ENCODE measurements at places on chromosomes 16 and 17.

DNA sequence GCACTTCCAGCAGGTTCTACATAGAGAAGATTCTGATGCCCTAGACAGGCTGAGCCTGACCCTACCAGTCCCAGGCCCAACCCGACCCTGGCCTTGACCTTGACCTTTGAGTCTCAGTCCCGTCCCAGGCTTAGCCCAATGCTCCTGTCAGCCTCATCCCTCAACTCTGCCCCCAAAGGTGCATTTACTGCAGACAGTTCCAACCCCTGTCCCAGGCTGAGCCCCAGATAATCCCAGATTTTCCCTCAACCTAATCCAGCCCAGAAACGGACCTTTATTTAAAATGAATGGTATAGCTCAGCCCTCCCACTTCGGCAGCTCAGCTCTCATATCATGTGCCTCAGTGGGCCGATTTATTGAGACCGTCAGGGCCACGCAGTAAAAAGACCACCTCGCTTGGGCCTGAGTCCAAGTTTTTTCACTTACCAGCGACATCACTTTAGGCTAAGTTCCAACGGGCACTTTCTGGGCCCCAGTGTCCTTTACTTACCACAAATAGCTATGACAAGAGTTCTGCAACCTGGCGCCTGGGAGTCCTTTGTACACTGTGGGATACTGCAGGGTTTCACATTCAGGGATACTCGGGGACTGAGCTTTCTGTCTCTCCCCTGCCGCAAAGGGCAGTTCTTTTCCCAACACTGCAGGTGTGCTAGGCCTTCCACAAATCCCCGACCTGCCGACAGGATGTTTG, 89.5 kb downstream of the WSCD1 start:
- no peak for DNase-seq

DNA sequence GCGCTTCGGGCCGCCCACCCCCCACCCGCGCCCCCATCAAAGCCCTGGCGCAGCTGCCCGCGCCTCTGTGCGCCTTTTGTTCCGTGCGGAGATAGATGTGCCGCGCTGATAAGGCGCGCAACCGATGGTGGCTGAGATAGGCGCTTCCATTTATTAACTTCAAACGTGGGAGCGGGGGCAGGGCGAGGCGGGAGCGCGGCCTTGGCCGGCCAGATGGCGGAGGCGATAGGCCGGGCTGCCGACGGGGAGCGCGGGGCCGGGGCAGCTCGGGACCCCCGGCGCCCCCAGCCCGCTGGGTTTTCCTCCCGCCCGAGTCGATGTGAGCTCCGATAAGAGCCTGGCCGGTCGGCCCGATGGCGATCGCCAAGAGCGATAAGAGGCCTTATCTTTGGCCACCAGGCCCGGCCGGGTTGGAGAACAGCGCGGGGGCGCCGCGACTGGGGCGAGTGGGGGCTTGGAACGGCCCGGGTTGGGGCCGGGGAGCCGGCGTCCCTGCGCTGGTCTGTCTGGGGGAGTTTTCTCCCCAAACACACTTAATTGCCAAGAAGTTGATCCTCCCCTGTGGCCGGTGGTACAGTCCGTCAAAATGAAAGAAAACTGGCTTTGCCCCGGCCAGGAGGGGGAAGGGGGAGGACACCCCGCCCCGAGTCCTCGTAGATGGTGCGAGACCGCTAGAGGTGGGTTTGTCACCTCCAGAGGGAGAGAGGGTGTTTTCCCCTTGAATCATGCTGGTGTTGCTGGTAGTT, 2.7 kb downstream of the ZFPM1 start:
- peak; percentile 95 for DNase-seq

DNA sequence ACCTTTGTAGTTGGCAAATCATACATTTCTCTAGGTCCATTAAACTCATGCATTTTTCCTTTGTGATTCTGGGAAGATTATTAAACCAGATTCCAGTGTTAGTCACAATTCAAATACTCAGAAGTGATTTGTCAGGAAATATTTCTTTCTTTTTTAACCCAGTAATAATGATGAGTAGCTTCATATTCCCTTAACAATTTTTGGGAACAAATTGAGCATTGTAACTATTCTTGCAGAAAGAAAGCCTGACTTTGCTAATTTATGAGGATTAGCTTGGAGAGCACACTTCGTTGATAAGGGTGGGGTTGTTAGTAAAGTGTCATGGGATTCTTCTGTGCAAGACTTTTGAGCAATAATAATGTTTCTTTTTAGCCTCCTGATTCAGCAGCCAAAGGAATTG, 18.7 kb upstream of the KRT24 start:
- DNase-seq = no peak

- no peak for DNase-seq
Observed at GRCh38 chr16:4260360-4260759, 12.5 kb downstream of the TFAP4 start.

DNA sequence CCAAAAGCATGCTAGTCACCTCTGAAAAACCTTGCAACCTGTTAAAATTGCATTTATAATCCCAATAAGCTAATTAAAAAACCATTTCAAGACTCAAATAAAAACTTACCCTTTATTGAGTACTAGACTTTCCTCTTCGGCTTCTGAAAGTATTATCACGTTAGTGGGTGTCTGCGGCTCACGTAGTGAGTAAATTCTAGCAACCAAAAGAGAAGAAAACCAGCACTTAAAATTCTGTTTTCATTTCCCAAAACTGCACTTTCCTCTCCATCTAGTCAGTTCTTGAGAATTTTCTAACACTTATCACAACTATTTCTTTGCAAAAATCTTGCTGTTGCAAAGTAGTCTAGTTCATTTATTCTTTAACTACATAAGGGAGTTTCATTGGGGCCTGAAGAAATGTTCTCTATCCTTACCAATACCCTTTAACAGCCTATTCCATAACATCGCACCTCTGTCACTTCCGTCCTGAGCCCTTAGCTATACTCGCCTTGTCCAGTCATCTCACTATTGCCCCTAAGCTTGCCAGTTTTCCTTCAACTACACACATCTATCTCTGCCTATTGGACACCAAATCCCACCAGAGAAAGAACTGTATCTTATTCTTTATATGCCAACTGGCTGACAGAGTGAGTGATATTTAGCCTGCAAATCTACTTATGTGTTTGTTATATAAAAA, 8.7 kb downstream of the NUP88 start:
- DNase-seq = no peak

GRCh38 chr17:76805319-76805718, 62.9 kb upstream of the MGAT5B start:
- DNase-seq = no peak

DNA sequence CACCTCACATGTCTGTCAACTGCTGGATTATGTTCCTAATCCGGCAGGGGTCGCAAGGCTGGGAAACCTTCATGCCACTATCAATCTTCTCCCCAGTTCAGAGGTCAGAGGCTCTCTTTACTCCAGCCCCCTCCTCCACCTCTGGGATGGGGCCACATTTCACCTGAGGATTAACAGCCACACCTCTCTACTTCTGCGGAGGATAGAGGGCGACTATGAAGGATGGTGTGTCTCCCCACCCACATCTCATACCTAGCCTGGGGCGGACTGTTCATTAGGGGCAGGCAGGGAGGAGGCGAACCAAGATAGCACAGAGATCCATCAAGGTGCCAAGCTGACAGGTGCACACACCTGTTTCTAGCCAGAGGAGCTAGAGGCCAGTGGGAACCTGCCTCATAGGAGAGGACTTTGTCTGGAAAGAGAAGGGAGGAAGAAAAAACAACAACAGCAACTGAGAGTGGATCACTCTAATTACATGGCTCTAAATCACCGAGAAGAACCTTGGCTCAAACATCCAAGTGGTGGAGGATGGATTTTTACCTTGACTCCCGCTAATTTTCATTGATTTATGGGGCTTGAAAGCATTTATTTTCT, 41.9 kb upstream of the SKAP1 start:
- no peak for DNase-seq

DNA sequence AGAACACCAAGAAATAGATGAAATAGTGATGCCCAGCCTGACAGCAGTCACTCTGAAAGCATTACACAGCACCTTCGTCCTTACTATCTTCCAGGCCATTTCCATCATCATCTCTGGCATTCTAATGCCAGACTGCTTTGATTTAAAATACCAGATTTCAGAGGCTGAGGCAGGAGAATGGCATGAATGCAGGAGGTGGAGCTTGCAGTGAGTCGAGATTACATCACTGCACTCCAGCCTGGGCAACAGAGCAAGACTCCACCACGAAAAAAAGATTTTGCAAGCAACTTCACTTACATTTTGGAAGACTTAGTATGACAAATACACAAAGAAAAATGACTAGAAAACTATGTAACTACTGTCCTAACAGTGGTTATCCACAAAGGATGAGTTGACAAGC, 244.0 kb downstream of the CPPED1 start:
- DNase-seq = no peak

DNA sequence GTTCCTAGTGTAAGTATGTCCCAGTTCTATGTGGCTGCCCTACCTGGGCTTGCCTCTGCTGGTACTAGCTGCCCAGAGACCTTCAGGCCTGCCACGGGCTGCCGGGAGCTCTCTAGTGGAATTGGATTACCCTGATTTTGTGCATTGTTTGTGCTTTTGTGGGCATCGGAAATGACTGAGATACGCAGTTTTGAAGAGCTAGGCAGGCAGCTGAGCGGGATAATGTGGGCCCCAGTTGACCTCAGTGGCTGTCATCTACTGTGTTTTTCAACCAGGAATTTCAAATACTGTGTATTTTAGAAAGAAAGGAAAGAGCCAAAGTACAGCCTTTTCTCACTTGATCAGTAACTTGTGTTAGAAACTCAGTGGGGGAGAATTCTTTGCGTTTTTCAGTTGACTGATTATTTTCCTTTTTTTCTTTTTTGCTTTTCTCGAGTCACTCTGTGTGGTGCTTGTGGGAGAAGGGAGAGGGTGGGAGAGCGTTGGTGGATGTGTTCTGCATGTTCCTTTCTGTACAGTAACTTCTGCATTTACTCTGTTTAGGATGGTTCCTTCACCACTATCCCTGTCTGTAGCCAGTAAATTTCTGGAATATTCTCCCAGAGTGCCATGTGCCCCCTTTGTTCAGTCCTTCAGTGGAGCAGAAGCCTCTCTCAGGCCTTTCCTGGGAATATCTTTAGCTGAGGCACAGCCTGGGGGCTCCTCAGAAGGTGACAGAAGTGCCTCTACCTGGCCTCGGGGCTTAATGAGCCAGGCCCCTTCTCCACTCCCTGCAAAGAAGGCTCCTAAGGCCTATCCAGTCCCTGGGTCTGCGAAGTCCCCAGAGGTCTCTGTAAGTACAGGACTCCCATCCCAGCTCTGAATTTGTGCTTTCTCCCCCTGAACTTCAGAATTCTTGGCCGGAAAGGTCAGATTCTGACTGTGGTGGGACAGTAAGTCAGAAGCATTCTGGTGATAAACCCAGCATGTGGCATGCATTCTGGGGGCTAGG, 15.0 kb upstream of the SLC12A3 start:
- DNase-seq = no peak

DNA sequence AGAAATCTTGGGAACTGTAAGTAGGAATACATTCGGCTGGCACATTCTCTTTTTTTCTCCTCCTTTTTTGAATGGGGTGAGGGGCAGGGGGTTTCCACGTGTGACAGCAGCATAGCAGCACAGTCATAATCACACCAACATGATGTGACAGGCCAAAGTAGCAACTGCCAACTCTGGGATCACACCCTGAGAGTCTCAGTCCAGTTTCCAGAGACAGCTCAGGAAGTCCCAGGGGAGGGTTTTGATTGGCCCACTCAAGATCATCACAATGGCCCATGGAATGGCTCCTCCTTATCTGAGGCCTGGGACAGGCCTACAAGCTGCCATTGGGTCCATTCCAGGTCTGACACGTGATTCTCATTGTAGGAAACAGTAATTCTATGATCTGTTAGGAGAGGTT, 207.1 kb upstream of the ASIC2 start:
- DNase-seq = no peak

- no peak for DNase-seq
Observed at GRCh38 chr17:223723-224471, 42.4 kb upstream of the DOC2B start.

- DNase-seq = no peak
Observed at GRCh38 chr17:48064638-48065037, 16.5 kb downstream of the NFE2L1 start.

DNA sequence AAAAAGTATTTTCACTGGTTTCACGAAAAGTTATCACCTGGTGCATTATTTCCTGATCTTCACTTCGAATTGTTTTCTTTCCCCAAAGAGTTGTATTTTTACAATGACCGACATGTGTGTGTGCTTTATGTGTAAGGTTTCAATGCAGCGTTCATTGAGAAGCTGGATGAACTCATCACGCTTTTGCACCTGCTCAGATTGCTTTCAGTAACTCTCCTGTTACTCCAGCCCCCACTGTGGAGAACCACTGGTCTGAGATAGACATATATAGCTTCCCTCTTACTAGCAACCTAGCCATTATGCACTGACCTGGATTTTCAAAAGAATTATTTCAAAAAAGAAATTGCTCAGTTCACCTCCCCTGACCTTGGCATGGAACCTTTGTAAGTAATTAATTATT, 178.3 kb upstream of the CHMP6 start:
- no peak for DNase-seq

DNA sequence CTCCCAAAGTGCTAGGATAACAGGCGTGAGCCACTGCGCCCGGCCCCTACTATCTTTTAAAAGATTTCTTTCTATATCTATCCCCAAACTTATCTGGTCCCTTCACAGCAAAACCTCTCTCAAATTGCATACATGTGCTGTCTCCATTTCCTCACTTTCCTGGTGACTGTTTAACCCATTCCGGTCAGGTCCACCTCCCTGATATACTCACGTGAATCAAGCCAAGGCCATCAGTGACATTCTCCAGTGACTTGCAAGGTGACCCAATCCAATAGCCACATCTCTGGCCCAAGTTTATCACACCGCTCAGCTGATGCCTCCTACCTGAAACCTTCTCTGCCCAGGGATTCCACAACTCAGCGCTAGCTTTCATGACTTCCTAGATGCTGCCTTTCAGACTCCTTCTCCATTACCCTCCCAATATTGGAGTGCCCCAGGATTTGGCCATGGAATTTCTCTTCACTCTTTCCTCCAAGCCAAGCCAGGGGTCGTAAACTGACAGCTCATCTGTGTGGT, 1.4 kb upstream of the CTCF start:
- DNase-seq = no peak

DNA sequence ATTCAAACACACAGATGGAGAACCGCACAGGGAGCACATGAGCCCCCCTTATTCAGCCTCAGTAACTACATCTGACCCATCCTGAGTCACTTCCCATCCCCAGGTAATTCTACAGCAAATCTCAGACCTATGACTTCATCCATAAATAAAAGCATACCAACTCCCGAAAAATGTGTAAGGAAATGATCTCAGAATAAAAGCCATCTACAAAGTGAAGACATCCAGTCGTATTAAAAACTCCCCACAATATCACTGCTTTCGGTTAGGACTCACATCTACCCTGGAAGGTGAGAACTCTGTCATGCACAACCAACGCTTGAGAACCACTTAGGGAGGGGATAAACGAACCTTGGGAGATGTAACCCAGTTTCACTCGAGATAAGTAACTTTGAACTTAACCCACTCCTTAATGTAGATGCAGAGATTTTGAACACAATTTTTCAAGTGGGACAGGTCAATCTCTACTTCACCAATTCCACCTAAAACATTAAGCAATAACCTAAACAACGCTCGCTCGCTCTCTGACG, 1.3 kb downstream of the USP36 start:
- no peak for DNase-seq

Data from activated CD8-positive, alpha-beta T cell treated with anti-CD3 and anti-CD28 coated beads for 36 hours (primary cell).